ENCODE measurements at places on chromosomes 4 and X.

DNA sequence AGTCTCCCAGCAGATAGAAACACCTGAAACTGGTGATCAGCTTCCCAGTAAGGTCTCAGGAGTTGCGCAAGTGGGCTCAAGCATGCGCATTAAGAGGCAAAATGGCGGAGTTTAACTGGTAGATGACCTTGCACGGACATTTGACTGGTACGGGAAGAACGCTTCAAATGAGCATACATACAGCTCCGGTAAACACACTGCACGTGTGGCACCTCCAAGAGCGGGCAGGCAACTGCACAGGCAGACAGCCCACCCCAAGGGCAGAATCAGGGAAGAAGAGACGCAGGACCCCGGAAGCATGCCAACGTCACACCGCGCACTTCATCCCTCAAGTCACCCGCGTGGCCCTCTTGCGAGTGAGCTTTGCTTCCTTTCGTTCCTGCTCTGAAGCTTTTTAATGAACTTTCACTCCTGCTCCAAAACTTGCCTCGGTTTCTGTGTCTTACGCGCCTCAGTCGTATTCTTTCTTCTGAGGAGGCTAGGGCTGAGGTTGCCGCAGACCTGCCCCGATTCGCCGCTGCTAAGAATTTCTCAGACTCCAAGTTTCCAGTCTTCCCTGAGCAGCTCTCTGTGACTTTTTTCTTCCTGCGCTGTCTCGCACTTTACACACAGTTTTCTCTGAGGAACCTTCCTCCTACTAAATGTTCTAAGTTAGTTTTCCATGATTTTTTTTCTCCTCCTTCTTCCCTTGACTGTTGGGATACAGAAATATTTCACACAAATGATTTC is 180.7 kb upstream of the ZFP42 start:
- no peak for DNase-seq

GRCh38 chr4:158999166-158999682 is 103.7 kb upstream of the RAPGEF2 start:
- no peak for DNase-seq

- DNase-seq = no peak
Observed at GRCh38 chrX:150487369-150488094, 80.9 kb upstream of the MTM1 start.

DNA sequence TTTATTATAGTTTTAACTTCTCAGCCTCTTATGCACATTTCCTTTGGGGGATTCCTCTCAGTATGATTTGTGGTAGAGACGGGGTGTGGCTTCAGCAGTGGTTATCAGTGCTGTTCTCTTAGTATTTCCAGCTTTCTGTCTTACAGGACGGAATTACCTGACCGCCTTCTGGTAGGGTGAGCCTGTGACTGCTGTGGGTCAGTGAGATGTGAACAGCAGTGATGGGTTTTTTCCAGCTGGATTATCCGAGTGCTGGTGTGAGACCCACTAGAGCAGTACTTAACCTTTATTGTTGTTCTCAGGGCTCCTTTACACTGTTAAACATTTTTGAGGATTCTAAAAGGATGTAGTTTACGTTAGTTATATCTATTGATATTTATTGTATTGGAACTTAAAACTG is 135.2 kb downstream of the SLIT2 start:
- no peak for DNase-seq

GRCh38 chrX:109843963-109844751 is 111.1 kb upstream of the ACSL4 start:
- no peak for DNase-seq

DNA sequence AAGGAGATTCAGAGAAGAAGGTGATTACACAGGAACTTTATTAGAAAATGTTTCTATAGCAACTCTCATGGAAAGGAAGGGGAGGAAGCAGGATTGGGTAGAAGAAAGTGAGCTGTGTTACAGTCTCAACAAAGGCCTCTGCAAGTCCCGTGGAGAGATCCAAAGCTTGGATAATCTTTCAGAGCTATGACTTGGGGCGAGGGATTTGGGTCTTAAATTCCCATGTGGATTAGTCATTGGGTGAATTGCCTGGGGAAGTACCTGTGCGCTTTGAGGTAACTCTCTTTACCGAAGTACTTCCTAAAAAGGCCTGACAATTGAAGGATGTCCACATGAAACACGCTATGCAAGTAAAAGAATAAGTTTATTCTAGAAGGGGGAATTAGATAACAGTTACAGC is 133.8 kb upstream of the ANKRD50 start:
- no peak for DNase-seq

DNA sequence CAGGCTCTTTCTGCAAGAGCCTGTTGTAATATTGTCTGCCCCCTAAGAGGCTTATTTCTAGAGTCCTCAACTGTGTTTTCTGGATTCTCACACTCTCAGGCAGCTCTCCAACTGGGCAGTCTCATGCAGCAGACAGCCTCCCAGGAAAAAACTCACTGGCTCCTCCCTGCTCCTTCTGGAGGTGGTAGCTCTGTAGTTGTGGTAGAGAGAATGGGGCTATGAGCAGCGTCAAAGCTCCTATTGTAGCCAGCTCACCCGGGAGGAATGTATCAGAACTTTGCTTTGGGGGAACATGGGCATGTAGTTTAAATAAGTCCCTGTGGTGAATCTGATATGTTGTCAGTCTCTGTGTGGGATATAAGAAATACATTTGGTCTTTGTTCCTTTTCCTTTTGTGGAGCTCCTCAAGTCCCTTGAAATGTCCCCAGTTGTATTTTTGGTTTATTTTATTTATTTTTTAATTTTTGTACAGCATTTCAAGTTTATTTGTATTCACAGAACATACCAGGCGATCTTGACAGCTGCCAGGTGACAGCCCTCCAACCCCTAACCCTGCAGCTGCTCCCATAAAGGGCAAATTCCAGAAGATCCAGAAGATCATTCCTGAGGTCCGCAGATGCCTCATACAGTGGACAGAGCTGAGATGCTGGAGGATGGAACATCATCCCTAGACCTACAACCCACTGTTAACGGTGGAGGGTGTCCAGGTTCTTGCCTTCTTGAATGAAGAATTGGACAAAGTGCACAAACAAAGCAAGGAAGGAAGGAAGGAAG is 45.7 kb downstream of the TRIM61 start:
- no peak for DNase-seq

All from T-helper 22 cell (primary cell).